ENCODE measurements at places on chromosomes 5 and 9.
A peak's percentile ranks its signal among the peaks of the same experiment; 100 is the strongest.

DNA sequence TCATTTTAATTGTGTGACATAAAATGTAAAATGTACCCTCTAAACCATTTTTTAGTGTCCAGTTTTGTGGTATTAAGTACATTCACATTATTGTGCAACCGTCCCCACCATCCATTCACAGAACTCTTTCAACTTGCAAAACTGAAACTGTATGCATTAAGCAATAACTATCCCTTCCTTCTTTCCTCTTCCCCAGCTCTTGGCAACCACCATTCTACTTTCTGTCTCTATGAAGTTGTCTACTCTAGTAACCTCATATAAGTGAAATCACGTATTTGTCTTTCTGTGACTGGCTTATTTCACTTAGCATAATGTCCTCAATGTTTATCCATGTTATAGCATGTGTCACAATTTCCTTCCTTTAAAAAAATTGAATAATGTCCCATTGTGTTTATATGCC, 142.4 kb downstream of the C9orf152 start:
- DNase-seq: no peak

GRCh38 chr9:98381311-98382103, 126.1 kb upstream of the TBC1D2 start:
- DNase-seq: no peak

GRCh38 chr5:131270809-131271208, 7.0 kb downstream of the CDC42SE2 start:
- DNase-seq: no peak

DNA sequence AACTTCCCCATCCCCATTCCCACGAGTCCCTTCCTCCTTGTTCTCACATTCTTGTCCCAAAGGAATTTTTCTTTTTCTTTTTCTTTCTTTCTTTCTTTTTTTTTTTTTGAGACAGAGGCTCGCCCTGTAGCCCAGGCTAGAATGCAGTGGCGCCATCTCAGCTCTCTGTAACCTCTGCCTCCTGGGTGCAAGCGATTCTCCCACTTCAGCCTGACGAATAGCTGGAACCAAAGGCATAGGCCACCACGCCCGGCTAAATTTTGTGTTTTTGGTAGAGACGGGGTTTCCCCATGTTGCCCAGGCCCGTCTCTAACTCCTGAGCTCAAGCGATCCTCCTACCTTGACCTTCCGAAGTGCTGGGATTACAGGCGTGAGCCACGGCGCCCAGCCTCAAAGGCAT, 751 bp downstream of the DNAI1 start:
- DNase-seq: no peak

DNA sequence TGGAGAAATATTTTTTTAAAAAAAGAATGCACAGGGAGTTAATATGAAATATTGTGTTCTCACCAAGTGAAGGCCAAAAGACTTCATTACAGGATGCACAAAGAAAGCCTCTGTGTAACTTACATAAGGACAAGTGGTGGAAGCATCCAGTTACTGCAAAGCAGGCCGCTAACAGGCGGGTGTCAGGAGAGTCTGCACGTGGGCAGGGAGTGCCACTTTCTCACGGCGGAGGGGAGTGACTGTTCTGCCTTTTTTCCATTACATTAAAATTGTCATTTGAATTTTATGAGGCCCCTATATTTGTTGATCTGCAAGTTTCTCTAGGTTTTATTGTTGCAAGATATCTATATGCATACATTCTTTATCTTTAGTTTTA, 28.1 kb upstream of the SPATA31E1 start:
- DNase-seq: no peak

GRCh38 chr5:67651180-67651579, 454.6 kb upstream of the CD180 start:
- DNase-seq: no peak

DNA sequence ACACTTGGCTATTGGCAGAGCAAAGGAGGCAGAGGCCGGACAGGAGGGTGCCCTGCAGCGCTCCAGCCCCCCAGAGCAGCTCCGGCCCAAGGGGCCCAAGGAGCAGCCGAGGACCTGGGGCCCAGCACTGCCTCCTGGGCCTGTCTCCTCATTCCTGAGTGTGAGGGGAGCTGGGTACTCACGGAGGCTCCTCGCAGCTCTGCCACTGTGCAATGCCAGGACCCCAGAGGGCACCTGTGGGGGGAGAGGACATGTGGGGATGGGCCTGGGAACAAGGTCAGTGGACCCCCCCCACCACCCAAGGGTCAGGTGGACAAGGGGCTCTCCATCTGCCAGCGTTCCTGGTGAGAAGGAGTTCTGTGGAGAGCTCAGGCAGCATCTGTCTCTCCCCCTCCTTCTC, 192.6 kb upstream of the PPP1R26 start:
- DNase-seq: no peak

- no peak for DNase-seq
Measured at GRCh38 chr9:86036555-86036954, 62.8 kb downstream of the GOLM1 start.

DNA sequence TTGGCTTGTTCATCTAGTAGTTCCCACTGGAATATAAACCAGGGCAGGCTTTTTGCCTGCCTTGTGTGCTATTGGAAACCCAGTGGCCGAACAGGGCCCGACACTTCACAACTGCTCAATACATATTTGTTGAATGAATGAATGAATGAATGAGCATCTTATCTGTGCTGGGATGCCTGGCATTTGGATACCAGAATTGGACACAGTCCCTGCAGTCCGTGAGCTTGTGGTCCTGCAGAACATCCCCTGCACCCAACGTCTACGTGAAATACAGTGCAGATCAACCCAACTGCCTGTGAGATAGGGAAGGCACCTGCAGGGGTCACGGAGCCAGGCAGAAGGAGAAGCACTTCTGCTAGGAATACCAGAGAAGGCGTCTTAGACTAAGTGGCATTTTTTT, 30.0 kb upstream of the COL15A1 start:
- DNase-seq: no peak

- no peak for DNase-seq
Measured at GRCh38 chr5:1914471-1914870, 31.7 kb upstream of the IRX4 start.

DNA sequence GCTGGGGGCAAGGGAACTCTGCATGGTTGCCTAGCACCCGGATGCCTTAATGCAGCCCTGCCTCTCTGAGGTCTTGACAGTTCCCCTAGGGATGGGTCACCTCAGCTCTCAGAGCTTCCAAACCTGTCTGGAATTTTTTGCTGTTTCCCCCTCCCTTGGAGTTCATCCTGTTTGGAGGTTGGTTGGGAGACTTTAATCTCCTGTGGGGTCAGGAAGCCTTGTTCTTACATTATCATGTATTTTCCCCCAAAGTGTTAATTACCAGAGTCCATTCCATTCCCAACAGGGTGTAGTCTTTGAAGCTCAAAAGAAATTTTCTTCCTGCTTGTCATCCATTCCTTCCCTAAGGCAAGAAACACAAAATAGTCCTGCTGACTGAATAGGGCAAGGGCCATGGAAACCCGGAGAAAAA, 150.3 kb upstream of the SPRY4 start:
- peak; percentile 88 for DNase-seq

GRCh38 chr9:38060681-38061080, 8.3 kb downstream of the SHB start:
- DNase-seq: no peak

DNA sequence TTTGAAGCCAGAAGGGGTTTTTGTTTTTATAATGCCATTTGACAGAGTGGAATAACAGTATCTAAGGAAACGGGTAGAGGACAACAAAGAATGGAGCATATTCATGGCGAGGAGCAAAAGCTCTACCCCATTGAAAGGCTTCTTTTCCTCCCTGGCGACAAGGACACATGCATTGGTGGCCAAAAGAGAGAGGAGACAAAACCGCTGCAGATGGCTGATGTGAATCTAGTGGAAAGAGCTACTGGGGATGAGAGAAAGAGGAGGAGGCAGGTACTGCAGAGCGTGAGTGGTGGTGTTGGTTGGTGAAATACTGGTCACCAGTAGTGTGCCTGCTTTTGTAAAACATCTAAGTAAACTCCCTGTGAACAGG, 491 bp downstream of the APC start:
- no peak for DNase-seq

DNA sequence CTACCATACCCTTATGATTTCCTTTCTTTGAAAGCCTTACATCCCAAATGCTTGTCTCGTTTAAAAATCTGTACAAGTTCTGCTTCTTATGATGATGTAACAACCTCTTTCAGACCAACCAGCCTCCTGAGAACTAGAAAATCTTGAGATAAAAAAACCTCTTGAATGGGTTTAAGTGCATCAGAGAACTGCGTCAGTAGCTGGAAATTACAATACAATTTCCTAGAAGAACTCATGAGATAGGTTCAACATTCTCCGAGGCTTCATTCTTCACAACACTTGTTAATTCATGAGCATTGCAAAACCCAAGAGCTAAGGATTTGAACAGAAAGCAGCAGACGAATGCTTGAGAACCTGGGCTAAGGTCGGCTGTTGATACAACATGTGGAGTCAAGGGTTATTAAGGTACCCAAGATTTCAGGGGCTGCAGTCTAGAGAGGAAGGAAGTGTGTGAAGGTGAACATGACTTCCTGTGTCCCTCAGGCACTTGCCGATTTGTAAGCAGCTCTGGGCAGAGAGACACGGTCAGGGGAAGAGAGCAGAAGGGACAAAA, 286.0 kb downstream of the ICE1 start:
- DNase-seq: no peak

DNA sequence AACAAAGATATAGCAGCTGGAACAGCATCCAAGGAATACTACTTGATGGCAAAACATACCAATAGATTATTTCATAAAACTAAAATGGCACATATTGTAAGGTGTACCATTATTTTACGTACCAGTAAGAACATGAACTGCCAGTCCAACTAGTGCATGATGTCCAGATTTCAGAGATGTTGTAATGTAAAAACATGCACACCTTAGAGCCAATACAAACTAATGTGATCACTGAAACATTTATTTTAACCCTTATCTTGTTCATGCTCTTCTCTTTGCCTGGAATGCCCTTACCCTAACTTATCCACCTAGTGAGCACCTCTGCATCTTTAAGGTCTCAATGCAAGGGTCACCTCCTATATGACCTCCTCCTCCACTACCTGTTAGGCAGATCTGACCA, 172.0 kb downstream of the GLIS3 start:
- no peak for DNase-seq

GRCh38 chr5:141747152-141748141, 65.4 kb upstream of the ARAP3 start:
- peak; percentile 72 for DNase-seq

GRCh38 chr9:133787754-133788025, 49.5 kb upstream of the SARDH start:
- peak; percentile 18 for DNase-seq

DNA sequence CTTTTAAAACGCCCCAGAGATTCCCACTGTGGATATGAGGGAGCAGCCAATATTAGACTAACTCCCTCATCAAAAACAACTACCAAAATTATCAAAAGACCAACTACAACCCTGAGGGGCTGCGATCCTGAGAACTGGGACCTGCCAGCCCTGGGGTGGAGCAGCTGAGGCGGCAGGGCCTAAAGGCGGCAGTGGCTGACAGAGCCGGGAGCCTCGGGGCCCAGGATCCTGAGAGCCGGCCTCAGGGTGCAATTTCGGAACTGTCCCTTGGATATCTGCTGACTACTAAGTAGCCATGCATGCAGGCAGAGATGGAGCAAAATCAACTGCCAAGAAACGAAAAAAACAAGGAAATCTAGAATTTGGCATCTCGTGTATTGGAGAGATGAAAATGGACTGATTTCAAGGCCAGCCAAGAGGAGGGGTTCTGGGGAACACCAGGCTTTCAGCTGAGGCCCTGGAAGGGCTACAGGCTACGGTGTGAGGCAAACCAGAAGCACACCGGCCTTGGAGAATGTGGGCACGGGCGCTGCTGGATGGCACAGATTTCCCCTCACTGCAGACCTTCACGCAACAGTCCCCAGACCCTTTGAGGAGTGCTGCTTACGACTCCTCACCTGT, 63.6 kb upstream of the UBAC1 start:
- DNase-seq: no peak

- DNase-seq: peak; percentile 28
Measured at GRCh38 chr5:148970228-148970627, 92.6 kb downstream of the SH3TC2 start.

DNA sequence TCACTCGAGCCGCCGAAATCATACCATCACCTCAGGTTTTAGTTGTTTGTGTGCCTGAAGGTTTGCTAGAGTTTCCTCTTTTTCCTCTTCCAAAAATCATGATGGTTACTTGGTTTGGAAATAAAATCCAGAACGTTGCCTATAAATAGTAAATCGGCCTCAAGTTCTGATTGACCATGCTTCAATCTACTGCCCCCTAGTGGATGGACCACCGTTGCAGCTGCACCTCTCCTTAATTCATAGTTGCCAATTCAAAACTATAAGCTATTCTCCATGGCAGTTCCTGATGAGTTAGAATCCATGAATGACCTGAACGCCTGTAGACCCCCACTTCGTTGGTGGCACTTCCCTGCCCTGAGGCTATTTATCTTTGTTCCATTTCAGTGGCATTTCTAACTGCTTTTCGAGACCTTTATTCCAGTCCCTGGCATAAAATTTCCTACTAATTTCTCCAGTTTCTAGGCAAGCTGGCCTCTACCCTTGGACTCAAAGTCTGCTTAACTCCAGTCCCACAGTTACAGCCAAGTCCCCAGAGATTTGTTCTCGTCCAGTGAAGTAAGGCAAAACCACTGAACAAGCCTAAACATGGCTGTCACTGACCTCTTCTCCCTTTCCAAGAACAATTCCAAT, 422.6 kb downstream of the EFNA5 start:
- peak; percentile 18 for DNase-seq

DNA sequence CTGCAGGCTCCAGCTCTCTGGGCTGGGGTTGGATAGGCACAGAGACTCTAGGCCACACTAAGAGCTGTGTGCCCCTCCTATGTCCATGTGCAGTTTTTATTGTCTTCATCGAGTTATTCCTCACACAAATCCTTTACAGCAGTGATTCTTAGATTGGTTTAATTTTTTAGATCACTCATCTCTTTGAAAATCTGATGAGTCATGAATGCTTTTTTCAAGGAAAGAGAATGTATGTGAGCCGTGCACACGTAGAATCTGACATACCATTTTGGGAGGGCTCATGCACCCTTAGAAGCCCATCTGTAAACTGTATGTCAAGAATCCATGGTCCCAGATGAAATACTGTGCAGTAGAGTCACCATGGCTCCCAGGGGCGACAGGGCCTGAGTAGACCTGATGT, 100.7 kb upstream of the S1PR3 start:
- DNase-seq: no peak

DNA sequence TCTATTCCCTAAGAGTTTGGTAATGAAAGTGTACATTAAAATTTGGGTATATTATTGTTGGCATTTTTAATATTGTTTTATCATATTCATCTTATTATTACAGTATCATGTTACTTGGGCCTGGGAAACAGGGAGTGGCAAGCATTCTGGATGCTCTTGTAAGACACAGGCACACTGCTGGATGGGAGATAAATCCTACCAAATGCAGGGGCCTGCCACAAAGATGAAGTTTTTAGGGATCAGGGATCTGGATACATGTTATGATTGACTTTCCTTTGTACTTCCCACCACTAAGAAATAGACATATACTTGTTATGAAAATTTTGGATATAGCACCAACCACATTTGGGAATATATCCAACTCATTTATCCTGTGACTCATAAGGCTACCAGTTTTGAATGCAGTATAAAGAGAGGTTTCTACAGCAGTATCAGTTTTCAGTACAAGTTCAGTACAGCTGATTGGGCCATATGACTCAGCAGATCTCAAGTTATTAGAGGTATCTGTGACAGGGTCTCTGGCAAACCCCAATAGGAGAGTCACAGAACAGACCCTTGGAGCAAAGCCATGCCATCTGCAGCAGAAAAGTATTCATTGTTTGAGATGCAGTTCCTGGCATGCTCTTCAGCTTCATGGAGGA, 360.1 kb downstream of the DMAC1 start:
- DNase-seq: no peak

All from NT2/D1 (cell line).